ENCODE measurements at places on chromosomes 16 and 17. TPM values are rescaled to one million over a fixed set of nuclear protein-coding genes. Genes with fewer than 3 reads are reported as not detected.

DNA sequence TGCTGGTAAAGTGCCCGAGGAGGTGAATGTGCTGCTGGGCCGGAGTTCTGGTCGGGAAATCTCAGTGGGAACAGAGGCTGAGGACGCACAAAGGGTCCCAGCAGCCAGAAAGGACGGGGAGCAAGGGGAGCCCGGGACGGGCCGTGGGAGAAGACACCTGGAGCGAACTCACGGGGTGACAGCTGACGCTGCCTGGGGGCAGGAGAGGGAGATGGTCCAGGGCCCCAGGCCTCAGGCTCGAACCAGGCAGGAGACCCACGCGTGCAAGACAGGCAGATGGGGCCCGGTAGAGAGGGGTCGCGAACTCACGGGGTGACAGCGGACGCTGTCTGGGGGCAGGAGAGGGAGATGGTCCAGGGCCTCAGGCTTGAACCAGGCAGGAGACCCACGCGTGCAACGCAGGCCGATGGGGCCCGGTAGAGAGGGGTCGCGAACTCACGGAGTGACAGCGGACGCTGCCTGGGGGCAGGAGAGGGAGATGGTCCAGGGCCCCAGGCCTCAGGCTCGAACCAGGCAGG is 72.9 kb downstream of the METRNL start:
- H3K27ac ChIP-seq: no peak overlapping the region
- H3K4me1 ChIP-seq: peaks cover 12% of the 10 kb centered on the region
- H3K27me3 ChIP-seq: peaks cover 4% of the 10 kb centered on the region
- H3K4me3 ChIP-seq: no peak overlapping the region
- H3K36me3 ChIP-seq: no peaks in the 10 kb centered on the region

DNA sequence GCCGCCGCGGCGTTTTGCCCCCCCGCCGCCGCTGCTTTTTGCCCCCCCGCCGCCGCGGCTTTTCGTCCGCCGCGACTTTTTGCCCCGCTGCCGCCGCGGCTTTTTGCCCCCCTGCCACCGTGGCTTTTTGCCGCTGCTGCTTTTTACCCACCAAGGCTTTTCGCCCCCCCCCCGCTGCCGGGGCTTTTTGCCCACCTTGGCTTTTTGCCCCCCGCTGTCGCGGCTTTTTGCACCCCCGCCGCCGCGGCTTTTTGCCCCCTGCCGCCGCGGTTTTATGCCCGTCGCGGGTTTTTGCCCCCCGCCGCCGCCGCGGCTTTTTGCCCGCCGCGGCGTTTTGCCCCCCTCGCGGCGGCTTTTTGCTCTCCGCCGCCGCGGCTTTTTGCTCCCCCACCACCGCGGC is 1343.0 kb downstream of the TP53TG3F start:
- H3K27ac ChIP-seq: no peak overlapping the region
- H3K27me3 ChIP-seq: no peaks in the 10 kb centered on the region
- H3K4me3 ChIP-seq: no peak overlapping the region

- no peak overlapping the region for H3K4me3 ChIP-seq
- H3K36me3 ChIP-seq: no peaks in the 10 kb centered on the region
- H3K27ac ChIP-seq: no peak overlapping the region
- H3K27me3 ChIP-seq: no peaks in the 10 kb centered on the region
- DNase-seq: no peak
Measured at GRCh38 chr16:28531777-28532744, 6.7 kb downstream of the NUPR1 start.

TNFSF13 gene
- 1.1 TPM for total RNA-seq
